ENCODE measurements at places on chromosomes 7 and 10.

GRCh38 chr7:33624215-33624614 is 281.1 kb upstream of the BMPER start:
- DNase-seq, result no peak

GRCh38 chr10:100045592-100045991 is 35.8 kb upstream of the DNMBP start:
- DNase-seq, result no peak

DNA sequence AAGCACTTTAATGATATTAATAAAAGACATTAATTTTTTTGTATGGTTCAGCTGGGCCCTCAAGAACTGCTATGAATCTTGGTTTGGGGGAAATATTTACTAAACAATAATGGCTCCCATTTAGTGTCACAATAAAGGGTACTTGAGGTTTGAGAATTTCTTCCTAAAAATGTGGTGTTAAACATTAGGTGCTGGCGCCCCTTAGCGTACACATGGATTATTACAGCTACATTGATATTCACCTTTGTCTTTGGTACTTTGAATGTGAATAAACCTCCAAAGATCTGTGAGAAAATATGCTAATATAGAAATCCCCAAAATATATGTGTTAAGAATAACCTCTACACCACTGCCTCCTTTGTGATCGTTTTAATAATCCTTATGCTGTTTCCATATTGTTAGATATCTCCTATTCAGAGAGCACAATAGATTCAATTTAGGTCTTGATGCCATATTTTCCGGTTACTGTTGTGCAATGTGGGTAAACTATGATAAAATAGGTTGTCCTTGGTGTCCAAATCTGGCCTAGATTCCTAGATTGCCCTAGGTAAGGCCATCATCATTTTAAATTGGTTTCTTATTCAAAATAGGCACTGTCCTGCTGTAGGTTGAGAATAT is 161.8 kb upstream of the CACNA2D1 start:
- peak; percentile 0 for DNase-seq

DNA sequence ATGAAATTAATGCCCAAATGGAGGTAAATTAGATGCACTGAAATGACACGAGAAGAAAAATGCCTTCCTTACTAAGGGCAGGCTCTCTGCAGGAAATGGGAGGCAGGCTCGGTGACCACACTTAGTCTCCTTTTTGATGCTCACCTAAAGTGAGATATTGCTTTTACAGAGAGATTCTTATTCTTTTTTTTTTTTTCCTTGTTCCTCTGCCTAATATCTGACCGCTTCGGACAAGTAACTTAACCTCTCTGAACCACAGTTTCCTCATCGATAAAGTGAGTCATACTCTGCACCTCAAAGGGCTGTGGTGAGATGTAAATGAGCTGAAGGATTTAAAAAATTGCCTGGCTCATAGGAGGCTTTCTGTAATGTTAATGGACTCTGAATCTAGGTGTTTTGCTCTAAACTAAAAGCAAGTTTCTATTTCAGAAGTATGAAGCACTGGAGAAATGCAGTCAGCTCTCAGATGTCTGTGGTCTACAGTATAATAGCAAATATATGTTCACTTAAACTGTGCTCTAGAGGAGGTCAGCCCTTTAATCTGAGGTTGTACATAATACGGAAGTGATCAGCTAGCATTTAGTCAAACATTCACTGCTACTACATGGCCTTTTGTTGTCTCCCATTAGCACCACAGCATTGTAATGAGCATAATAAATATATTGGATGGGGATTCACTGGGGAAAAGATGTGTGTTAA is 23.2 kb downstream of the NKX2-3 start:
- no peak for DNase-seq

DNA sequence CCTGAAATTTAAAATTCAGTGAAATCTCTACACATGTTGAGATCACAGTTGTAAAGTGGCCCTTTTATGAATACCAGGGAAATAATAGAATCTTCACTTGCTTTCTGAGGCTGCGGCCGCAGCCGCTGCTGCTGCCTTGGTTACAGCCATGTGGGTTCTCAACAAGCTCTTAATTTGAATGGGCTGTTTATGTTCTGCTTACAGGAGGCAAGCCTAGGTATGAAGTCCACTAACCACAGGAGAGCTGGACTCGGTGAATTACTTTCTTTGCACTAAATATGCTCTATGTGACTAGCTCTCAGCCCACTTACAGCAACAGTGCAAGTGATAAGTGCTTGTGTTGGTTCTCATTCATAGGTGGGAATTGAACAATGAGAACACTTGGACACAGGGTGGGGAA is 410.8 kb downstream of the SFMBT2 start:
- no peak for DNase-seq

GRCh38 chr7:98294326-98294725 is 12.8 kb downstream of the BRI3 start:
- no peak for DNase-seq
